A549 treated with Mapracorat at 1 μM for 4 hours (cell line): ENCODE measurements at places on chromosomes 2 and 18. TPM values are rescaled to one million over a fixed set of nuclear protein-coding genes. Genes with fewer than 3 reads are reported as not detected.

The POTEI gene
- not detected in 5 replicates for total RNA-seq

The UGT1A8 gene
- 0.06 TPM in 1 of 5 replicates, not detected in the others for total RNA-seq

The RTKN gene
- 18.9 to 25.9 TPM (median 23.9 TPM) in 5 replicates for total RNA-seq

The ZEB2 gene
- 5.2 to 9.2 TPM (median 7.8 TPM) in 5 replicates for total RNA-seq

The GREB1 gene
- total RNA-seq = 2.6 to 4.0 TPM (median 3.2 TPM) in 5 replicates

The MYL1 gene
- not detected in 5 replicates for total RNA-seq

The CLK1 gene
- total RNA-seq = 32.6 to 36.5 TPM (median 35.1 TPM) in 5 replicates

The TCF23 gene
- total RNA-seq = not detected in 5 replicates

The ZNF532 gene
- total RNA-seq = 18.8 to 23.8 TPM (median 21.9 TPM) in 5 replicates

The TRABD2A gene
- total RNA-seq = 10.3 to 14.7 TPM (median 12.5 TPM) in 5 replicates

The EPHA4 gene
- total RNA-seq = 0.53 to 1.5 TPM (median 0.75 TPM) in 5 replicates

The SGPP2 gene
- 0.35 to 0.55 TPM (median 0.42 TPM) in 5 replicates for total RNA-seq

The ADD2 gene
- total RNA-seq = 21.3 to 27.6 TPM (median 27.3 TPM) in 5 replicates

The TMEM200C gene
- total RNA-seq = not detected in 5 replicates

The RASGRP3 gene
- total RNA-seq = 0.43 to 1.1 TPM (median 0.71 TPM) in 5 replicates

The ANKRD62 gene
- total RNA-seq = not detected in 5 replicates

The TCF7L1 gene
- 7.8 to 10.4 TPM (median 9.9 TPM) in 5 replicates for total RNA-seq

The CLEC4F gene
- not detected in 5 replicates for total RNA-seq

The TTN gene
- total RNA-seq = under 0.01 TPM in 4 of 5 replicates, not detected in the other

The CERS6 gene
- total RNA-seq = 14.2 to 16.8 TPM (median 16.4 TPM) in 5 replicates

The BOK gene
- total RNA-seq = 25.6 to 38.0 TPM (median 37.1 TPM) in 5 replicates

The NAT8 gene
- total RNA-seq = not detected in 5 replicates

The TANK gene
- total RNA-seq = 25.6 to 47.5 TPM (median 34.1 TPM) in 5 replicates

The CD226 gene
- total RNA-seq = 0.08 to 0.29 TPM (median 0.16 TPM) in 4 of 5 replicates, not detected in the other

The TMEM198 gene
- total RNA-seq = 0.66 to 1.3 TPM (median 1.1 TPM) in 5 replicates

The SCN2A gene
- not detected in 5 replicates for total RNA-seq

The RNF144A gene
- 6.6 to 8.8 TPM (median 8.1 TPM) in 5 replicates for total RNA-seq

The IER3IP1 gene
- total RNA-seq = 15.0 to 27.9 TPM (median 17.2 TPM) in 5 replicates

The TUBA4B gene
- total RNA-seq = 0.13 to 0.28 TPM (median 0.18 TPM) in 4 of 5 replicates, not detected in the other

The ALKAL2 gene
- total RNA-seq = not detected in 5 replicates

The ENOSF1 gene
- total RNA-seq = 21.1 to 27.6 TPM (median 25.6 TPM) in 5 replicates

The RAX gene
- not detected in 5 replicates for total RNA-seq

The DSG1 gene
- not detected in 5 replicates for total RNA-seq

The RAB27B gene
- total RNA-seq = 9.1 to 13.0 TPM (median 10.5 TPM) in 5 replicates

The TBR1 gene
- total RNA-seq = 0.03 to 0.08 TPM in 2 of 5 replicates, not detected in the others

The LIMS3 gene
- total RNA-seq = not detected in 5 replicates

The PTPRM gene
- total RNA-seq = 29.2 to 35.4 TPM (median 32.0 TPM) in 5 replicates

The NCL gene
- total RNA-seq = 779 to 864 TPM (median 785 TPM) in 5 replicates

The CCDC68 gene
- 3.3 to 6.5 TPM (median 5.6 TPM) in 5 replicates for total RNA-seq
